MCF 10A (cell line): ENCODE measurements at places on chromosomes 16 and 17.

DNA sequence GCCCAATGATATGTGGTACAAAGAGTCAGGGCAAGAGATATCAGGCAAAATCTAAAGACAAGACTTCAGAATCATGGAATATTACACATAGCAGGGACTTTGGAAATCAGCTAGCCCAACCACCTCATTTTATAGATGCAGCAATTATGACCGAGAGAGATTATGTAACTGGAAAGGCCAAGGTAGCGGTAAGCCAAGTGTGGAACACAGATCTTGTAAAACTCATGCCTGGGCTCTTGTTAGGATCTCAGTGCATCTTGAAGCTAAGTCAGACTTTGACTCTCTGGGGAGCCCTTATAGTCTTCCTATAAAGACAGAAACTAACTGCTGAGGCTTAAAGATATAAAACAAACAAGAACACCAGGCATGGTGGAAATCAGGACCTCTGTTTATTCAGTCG lies 18.6 kb downstream of the MAP2K6 start:
- no peak for DNase-seq

- DNase-seq, result no peak
Measured at GRCh38 chr16:57113664-57114063, 21.3 kb downstream of the CPNE2 start.

DNA sequence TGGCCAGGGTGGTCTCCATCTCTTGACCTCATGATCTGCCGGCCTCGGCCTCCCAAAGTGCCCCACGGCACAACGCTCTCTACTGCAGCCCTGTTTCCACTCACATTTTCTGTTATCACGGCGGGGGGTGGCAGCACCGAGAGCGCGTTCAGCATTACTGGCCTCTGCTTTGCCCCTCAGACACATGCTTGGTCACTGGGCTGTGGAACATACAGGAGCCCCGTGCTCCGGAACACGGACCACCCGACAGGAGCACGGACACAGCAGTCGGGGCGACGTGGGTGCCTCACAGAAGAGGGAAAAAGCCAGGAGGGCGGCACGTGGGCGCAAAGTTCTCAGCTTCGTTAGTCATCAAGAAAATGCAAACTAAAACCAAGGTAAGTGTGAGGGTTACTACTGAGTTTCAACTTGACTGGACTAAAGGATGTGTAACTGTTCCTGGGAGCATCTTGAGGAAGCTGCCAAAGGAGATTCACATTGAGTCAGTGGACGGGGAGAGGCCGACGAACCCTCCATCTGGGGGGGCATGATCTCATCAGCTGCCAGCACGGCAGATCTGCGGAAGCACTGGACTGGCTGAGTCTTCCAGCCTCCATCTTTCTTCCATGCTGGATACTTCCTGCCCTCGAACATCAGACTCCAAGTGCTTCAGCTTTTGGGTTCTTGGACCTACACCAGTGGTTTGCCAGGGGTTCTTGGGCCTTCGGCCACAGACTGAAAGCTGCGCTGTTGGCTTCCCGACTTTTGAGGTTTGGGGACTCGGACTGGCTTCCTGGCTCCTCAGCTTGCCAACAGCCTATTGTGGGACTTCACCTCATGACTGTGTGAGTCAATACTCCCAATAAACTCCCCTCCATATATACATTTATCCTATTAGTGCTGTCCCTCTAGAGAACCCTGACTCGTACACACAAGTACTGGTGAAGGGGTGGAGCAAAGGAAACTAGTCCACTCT lies 106.8 kb downstream of the ZNF778 start:
- no peak for DNase-seq

DNA sequence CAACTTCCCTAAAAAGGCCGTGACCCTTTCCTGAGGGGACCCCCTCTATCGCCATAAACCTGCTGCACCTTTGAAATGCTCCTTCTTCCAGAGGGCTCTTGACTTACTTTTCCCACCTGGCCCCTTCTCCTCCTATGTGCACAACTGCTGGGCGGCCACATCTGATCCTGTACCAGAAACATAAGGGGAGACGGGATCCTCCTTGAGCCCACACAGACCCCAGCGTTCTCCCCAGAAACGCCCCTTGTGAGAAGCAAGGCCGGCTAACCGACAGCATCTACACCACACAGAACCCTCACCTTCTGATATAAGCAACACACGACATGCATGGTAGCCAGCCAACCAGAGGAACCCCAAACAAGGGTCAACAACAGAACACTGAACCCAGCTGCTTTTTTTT lies 14.2 kb upstream of the MNT start:
- DNase-seq, result no peak
